Mesenteric fat pad (tissue), 1 donor: ENCODE measurements at places on chromosomes 11 and 22. TPM values are rescaled to one million over a fixed set of nuclear protein-coding genes. Genes with fewer than 3 reads are reported as not detected.

Gene USP2
- 4.2 TPM for total RNA-seq

Gene APOA4
- 15.0 TPM for total RNA-seq

GRCh38 chr11:86099874-86100273 is 31.0 kb upstream of the PICALM start:
- DNase-seq = no peak

GRCh38 chr11:34975482-34975881 is 59.1 kb downstream of the PDHX start:
- no peak for DNase-seq

- no peak for DNase-seq
Observed at GRCh38 chr11:12241401-12241800, 131.0 kb downstream of the MICAL2 start.

DNA sequence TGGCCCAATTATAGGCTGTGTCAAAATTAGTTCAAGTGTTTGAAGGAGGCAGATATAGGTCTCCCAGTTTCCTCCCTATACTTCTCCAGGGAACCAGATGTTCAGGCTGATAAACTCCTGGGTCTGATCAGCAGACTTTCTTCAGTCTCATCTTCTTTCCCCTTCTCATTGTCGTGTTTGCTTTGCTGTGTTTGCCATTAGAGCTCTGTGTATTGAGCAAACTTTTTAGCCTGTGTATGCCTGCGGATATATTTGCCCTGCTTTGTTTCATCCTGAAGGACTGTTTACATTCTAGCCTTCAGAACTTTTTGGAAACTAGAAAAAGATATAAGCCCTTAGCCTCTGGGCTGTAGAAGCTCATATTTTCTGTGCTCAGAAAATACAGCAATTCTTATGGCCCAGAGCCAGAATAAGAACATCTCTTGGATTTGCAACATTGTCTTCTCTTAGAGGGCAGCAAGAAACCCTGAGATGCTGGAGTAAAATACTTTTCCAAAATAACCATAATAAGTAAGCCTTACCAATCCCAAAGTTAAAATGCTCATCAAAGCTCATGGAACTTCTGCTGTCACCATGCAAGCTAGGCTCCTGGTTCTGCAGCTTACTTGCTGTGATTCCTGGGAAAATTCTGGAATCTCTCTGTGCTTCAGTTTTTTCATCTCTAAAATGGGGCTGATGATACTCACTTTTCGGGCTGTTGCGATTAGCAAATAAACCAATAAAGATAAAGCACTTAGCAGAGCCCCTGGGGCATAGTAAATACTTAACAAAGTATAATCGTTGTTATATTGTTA is 34.1 kb upstream of the ME3 start:
- no peak for DNase-seq

GRCh38 chr22:38086001-38086845 is 2.2 kb upstream of the SLC16A8 start:
- no peak for DNase-seq
